ENCODE measurements at places on chromosomes 12 and 14. TPM values are rescaled to one million over a fixed set of nuclear protein-coding genes. Genes with fewer than 3 reads are reported as not detected.

DNA sequence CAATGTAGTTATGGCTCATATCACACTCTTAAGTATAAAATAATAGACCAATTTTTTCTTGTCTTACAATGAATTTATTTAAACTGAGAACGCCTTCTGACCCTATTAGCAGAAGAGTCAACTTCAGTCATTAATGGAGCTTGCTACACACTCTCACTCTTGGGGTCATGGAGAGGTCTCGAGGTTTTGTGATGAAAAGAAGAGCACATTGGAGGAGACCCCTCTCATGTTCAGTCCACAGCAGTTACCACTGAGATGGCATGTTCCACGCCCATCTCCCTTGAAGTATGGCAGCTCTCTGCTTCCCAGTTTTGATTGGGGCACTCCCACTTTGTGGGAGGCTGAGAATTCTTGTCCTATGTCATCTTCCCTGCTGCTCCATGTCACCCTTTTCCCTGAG, 266.4 kb downstream of the RPS29 start:
- no peak for DNase-seq
- no peaks in the 10 kb centered on the region for H3K4me1 ChIP-seq
- H3K27me3 ChIP-seq = no peaks in the 10 kb centered on the region
- no peak overlapping the region for H3K4me3 ChIP-seq

DNA sequence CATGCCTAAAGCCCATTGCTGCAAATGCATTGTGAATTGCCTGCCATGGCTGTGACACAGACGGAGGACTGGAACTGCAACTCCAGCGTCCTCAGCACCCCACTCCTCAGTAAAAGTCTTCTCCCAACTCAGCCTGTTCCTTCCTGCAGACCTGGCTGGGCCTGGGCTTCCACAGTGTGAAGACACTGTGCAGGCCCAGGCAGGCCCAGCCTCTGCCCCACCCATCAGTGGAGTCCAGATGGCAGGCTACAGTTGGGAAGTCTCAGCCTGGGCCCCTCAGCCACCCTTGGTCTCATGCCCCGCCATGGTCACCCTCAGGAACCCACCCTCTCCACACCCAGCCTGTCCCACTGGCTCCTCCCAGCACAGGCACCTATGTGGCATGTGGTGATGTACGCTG, 22.0 kb downstream of the VSX2 start:
- peaks cover 11% of the 10 kb centered on the region for H3K4me1 ChIP-seq
- H3K4me3 ChIP-seq = no peak overlapping the region
- no peaks in the 10 kb centered on the region for H3K27me3 ChIP-seq
- no peak overlapping the region for H3K27ac ChIP-seq
- H3K36me3 ChIP-seq = no peaks in the 10 kb centered on the region

DNA sequence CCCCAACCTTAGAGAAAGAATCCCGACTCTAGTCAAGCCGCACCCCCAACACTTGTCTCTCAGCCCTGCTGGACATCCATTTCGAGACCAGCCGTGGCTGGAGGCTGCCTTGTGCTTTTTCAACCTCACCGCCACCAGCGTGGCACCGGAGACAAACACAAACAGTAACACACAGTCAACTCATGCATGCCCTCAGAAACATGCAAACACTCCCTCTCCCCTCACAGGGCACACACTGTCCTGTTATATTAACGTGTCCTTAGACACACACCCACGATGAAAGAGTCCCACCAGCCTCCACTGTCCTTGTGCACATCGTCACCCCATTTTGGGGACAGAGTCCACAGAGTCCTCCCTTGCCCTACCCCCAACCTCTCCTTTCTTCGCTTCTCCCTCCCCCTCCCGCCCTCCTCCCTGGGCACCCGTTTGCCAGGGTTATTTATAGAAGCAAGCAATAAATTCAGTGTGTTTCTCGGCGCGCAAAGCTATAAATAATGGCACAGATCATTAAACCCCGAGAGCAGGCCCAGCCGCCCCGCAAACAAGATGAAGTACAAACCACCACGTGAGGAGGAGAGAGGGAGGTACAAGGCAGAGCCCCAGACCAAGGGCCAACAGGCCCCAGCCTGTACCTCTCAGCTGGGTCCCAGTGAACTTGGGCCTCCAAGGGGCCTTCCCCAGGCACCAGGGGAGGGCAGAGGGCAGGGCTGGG, 27.9 kb downstream of the SMUG1 start:
- no peaks in the 10 kb centered on the region for H3K27me3 ChIP-seq
- H3K27ac ChIP-seq = no peak overlapping the region
- H3K4me1 ChIP-seq = no peaks in the 10 kb centered on the region
- no peak overlapping the region for H3K4me3 ChIP-seq
- H3K36me3 ChIP-seq = no peaks in the 10 kb centered on the region
- DNase-seq = no peak

DNA sequence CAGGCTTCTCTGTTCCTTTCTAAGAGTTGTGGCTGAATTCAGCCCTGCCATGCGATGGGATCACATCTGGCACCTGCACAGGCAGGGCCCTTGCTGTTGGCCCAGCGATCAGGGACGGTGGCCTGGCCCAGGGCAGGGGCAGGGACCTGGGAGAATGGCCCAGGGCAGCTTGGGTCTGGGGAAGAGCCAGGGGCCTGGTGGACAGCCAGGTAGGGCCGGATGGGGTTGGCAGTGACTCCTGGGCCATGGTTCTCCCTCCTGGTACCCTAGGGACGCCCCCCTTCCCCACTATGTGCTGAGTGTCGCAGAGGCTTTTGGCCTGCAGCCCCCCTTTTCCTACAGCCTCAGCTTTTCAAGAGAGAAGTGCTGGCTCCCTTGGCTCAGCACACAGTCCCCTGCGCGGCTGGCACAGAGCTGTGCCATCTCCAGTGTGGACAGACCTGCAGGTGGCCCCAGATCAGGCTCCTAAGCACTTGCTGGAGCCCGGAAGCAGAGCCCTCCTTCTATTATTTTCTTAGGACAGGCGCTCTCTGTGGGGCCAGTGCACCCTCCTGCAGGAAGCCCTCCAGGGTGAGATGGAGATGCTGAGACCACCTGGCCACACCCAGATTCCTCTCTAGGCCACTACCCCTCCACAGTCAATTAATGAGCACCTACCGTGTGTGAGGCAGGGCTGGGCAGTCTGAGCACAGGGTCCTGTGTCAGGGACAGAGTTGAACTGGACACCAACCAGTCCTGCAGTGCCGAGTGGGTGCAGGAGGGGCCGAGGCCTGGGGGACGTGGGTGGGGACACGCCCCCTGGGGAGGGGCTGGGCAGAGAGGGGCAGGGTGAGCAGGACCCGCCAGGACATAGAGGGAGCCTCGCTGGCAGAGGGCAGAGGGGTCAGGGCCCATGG, 267.6 kb downstream of the ADGRD1 start:
- H3K27ac ChIP-seq = no peak overlapping the region
- no peaks in the 10 kb centered on the region for H3K27me3 ChIP-seq
- H3K4me3 ChIP-seq = no peak overlapping the region
- H3K4me1 ChIP-seq = no peaks in the 10 kb centered on the region
- peak; percentile 50 for DNase-seq
- H3K36me3 ChIP-seq = no peaks in the 10 kb centered on the region

GRCh38 chr14:93619176-93619793, 169.0 kb downstream of the PRIMA1 start:
- no peaks in the 10 kb centered on the region for H3K27me3 ChIP-seq
- H3K4me3 ChIP-seq = no peak overlapping the region
- peak; percentile 28 for DNase-seq

DNA sequence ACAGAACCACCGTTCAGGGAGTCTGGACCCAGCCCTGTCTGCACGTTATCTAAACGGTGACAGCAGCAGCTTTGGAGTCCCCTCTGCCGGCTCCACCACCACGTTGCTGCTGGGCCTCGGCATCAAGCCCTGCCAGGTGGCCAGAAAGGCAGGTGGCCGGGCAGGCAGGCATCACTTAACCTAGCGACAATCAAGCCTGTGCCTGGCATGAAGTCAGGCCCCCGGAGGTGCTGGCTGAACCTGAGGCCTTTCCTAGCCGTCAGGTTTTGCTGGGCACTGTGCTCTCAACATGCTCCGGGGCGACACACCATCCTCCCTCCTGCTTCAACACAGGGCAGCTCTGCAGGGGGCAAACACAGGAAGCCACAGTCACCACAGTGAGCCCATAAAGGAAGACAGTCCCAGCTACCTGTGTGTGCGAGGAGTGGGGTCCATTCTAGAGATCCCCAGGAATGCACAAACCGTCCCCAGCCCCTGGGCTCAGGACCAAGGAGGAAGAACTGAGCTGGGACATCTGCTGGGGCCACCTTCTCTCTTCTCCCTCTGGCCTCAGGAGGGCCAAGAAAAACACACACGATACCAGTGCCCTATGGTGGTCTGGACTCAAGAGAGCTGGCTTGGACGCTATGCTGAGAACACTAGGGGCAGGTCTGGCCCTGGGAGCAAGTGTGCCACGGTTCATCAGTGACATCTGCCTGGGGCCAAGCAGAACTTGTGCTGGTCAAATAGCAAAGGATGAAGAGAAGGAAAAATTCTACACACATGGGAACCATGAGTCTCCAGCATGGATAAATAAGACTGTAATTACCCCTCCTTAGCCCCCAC, 44.7 kb downstream of the CCDC88C start:
- H3K36me3 ChIP-seq = no peaks in the 10 kb centered on the region
- no peak overlapping the region for H3K4me3 ChIP-seq
- H3K27me3 ChIP-seq = no peaks in the 10 kb centered on the region
- H3K4me1 ChIP-seq = peaks cover 63% of the 10 kb centered on the region
- no peak for DNase-seq

DNA sequence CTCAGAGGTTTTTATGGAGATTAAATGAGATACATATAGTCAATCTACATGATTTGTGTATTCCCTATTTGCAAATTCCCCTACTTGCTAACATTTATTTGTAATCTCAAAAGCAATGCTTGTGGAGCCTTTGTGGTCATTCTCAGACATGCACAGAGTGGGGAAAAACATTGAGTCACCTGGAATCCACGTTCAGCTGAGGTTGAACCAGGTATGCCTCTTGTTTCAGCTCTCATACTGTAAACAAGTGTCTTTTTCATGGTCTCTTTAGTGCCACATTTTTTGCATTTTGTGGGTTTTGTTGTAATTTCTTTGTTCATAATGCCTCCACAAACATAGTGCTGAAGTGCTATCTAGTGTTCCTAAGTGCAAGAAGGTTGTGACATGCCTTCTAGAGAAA, 181.9 kb downstream of the BCAT1 start:
- DNase-seq = no peak
- H3K4me3 ChIP-seq = no peak overlapping the region
- H3K27me3 ChIP-seq = no peaks in the 10 kb centered on the region
- no peaks in the 10 kb centered on the region for H3K36me3 ChIP-seq

The KRT78 gene
- total RNA-seq = not detected

The NR4A1 gene
- 173 TPM for total RNA-seq

DNA sequence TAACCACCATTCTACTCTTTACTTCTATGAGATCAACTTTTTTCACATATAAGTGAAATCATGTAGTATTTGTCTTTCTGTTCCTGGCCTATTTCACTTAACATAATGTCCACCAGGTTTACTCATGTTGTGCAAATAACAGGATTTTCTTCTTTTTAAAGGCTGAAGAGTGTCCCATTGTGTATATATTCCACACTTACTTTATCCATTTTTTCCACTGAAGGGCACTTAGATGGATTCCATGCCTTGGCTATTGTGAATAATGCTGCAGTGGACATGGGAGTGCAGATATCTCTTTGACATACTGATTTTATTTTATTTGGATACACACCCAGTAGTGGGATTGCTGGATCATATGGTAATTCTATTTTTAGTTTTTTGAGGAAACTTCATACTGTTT, 181.1 kb upstream of the HMGA2 start:
- H3K27ac ChIP-seq = no peak overlapping the region
- DNase-seq = no peak
- H3K36me3 ChIP-seq = no peaks in the 10 kb centered on the region
- H3K27me3 ChIP-seq = no peaks in the 10 kb centered on the region

- no peak overlapping the region for H3K4me3 ChIP-seq
- no peaks in the 10 kb centered on the region for H3K36me3 ChIP-seq
- H3K27ac ChIP-seq = no peak overlapping the region
- no peaks in the 10 kb centered on the region for H3K4me1 ChIP-seq
- DNase-seq = no peak
Observed at GRCh38 chr12:100698518-100698917, 96.1 kb upstream of the ANO4 start.

GRCh38 chr12:113770389-113770865, 195.7 kb downstream of the RBM19 start:
- H3K27me3 ChIP-seq = peaks cover 7% of the 10 kb centered on the region
- no peaks in the 10 kb centered on the region for H3K4me1 ChIP-seq
- H3K4me3 ChIP-seq = no peak overlapping the region
- H3K27ac ChIP-seq = no peak overlapping the region
- H3K36me3 ChIP-seq = no peaks in the 10 kb centered on the region
- DNase-seq = no peak

DNA sequence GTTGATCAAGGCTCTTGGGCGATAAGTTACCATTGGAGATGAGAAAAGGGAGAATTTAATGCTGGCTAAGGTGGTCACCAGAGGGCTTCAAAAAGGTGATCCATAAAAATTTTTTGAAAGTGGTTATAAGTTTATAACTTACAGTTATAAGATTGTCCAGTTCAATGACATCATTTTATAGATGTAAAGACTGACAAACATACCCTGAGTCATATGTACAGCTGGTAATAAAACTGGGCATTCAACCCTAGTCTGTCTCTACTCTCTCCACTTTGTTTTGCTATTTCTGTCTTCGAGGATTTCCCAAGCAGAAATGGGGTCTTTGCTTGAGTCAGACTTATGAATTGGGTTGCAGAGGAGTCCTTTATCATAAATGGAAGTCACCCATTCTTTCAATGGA, 454.0 kb downstream of the SOX5 start:
- DNase-seq = no peak
- no peaks in the 10 kb centered on the region for H3K4me1 ChIP-seq
- no peak overlapping the region for H3K27ac ChIP-seq
- H3K4me3 ChIP-seq = no peak overlapping the region
- H3K36me3 ChIP-seq = no peaks in the 10 kb centered on the region
- no peaks in the 10 kb centered on the region for H3K27me3 ChIP-seq

Measured in upper lobe of left lung (tissue), 6 donors.